Frontal cortex (tissue), 4 donors: ENCODE measurements at places on chromosomes 12 and 14. TPM values are rescaled to one million over a fixed set of nuclear protein-coding genes. Genes with fewer than 3 reads are reported as not detected.
A peak's percentile ranks its signal among the peaks of the same experiment; 100 is the strongest.

CRACR2A gene
- total RNA-seq = 0.82 TPM

STON2 gene
- 19.2 TPM for total RNA-seq

PLEKHD1 gene
- 0.41 TPM for total RNA-seq

RD3L gene
- not detected for total RNA-seq

LRFN5 gene
- 66.9 TPM for total RNA-seq

ANKS1B gene
- total RNA-seq = 329 TPM

PMCH gene
- 0.41 TPM for total RNA-seq

DNA sequence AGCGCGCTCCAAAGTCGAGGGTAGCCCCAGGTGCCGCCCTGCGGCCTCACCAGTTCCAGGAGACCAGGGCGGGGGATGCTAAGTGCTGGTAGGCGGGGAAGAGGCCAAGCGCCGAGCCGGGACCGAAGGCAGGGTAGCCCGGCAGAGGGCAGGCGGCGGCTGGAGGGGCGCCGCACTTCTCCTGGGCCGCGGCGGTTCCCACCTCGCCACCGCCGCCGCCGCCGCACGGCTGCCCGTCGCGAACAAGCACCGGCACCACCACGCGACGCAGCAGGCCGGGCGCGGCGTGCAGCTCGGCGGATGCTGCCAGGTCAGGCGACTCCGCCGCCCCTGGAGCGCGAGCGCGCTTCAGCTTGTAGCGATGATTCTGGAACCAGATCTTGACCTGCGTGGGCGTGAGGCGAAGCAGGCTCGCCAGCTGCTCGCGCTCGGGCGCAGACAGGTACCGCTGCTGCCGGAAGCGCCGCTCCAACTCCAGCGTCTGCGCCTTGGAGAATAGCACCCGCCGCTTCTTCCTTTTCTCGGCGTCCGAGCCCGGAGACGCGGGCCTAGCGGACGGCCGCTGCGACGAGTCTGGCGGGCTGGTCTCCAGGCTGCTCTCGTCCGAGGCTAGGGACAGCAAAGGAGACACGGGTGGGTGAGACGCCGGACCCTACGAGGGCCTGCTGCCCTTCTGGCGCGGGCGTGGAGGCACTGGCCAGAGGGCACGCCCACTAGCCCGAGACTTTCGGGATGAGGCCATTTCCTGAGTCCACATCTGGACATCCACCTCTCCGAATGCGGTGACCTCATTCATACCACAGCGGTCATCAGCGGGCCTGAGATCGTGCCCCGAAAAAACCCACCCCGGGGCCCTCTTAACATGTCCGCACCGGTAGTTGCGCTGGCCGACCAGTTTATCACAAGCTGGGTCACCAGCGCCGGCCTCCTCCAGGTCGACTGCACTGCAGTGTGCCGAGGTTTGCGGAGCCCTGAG, 1.3 kb downstream of the NKX2-8 start:
- DNase-seq = peak; percentile 47

DNA sequence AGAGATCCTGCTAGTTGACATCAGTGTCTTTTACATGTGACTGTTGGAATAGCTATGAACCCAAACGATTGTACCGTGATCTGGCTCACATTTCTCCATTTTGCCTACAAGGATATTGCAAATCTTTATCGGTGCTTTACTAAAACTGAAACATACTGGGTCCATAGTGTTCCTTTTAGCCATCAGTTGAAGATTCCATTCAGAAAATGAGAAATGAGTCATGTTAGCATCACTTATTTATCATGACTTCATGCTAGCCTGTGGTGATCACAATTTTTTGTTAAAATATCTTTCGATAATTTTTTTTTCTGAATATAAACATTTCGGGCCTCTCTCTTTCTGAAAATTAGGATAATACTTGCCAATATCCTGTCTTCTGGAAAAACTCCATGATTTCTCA, 210.3 kb downstream of the EGLN3 start:
- DNase-seq = no peak

DNA sequence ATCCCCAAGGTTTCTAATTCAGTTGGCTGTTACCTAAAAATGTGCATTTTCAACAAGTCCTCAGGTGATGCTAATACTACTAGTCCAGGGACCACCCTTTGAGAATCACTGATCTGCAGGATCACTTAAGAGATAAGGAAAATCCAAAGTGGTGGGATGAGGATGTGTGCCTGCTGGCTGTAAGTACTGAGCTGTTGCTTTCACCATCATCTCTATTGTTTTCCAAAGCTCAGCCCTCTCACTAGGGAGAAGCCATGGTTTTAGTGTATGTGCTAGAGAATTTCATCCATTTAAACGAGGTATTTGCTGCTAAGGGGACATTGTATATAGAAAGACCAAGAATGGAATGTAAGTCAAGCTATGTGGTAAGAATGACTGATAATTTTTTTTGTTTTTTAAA, 202.3 kb downstream of the KIF21A start:
- DNase-seq = no peak

DNA sequence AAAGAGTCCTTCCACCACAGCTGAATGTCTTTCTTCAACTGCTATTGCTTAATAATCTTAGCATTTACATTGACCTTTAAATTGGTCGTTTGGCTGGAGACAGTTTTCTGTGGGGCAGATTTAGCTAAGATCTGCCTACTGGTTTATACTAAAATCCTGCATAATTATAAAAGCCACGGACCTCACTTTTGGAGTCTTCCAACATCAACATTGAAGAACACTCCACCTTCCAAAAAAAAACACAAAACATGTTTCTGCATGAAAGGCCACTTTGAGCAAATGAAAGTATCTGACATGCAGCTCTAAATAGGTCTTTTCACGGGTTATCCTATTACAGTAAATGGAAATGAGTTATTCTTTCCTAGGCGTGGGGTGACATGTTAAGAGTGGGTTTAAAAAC, 57.0 kb upstream of the KRR1 start:
- no peak for DNase-seq

GRCh38 chr14:80356413-80356812, 145.1 kb upstream of the DIO2 start:
- no peak for DNase-seq

DNA sequence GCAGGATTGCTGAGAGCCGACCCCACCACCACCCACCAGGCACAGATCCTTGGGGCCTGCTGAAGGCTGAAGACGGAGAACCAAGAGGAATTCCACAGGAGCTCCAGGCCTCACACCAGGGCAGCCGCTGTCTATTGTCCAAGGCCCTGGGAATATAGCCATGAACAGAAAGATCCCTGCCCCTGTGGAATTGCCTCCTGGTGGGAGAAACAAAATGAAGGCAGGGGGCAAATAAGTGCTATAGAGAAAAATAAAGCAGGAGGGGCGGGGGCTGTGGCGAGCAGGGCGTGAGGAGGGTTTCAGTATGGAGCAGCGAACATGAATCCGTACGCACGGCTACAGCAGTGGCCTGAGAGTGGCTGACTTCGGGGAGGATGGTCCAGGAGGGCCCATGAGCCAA, 96.1 kb downstream of the EML1 start:
- DNase-seq = no peak

DNA sequence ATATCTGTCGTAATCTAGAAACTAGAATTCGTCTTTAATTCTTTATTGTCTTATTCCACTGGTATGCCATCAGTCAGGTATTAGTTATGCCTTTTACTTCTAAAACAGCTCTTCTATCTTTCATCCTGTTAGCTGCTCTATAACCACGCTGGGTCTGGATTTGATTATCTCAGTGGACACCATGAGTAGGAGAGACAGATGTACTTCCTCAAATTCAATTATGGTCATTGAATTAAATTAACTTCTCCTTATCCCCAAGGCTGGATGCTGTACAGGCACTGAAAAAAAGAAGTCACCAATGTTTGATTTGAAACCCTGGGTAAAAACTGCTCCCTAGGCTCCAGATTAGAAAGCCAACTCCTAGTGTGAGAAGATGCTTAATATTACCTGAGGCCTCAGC, 107.3 kb downstream of the PIK3C2G start:
- DNase-seq = no peak

DNA sequence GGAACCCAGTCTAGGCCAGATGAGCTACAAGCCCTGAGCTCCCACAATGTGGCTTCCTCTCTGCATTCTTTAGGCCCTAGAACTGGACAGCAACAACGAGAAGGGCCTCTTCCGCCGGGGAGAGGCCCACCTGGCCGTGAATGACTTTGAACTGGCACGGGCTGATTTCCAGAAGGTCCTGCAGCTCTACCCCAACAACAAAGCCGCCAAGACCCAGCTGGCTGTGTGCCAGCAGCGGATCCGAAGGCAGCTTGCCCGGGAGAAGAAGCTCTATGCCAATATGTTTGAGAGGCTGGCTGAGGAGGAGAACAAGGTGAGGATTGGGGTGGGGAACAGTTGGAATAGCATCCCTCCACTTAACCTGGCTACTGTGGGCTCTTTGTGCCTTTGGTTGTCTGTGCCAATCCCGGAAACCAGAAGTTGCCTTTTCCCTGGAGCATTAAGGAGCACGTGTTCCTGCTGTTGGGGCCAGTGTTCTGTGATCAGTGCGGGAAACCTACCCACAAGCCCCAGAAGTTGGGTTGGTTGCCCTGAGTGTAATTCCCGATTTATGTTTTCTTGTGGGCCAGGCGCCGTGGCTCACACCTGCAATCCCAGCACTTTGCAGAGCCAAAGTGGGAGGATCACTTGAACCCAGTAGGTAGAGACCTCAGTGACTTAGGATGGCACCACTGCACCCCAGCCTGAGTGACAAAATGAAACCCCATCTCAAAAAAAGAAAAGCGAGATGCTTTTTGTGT, 6.4 kb downstream of the FKBP4 start:
- DNase-seq = no peak

DNA sequence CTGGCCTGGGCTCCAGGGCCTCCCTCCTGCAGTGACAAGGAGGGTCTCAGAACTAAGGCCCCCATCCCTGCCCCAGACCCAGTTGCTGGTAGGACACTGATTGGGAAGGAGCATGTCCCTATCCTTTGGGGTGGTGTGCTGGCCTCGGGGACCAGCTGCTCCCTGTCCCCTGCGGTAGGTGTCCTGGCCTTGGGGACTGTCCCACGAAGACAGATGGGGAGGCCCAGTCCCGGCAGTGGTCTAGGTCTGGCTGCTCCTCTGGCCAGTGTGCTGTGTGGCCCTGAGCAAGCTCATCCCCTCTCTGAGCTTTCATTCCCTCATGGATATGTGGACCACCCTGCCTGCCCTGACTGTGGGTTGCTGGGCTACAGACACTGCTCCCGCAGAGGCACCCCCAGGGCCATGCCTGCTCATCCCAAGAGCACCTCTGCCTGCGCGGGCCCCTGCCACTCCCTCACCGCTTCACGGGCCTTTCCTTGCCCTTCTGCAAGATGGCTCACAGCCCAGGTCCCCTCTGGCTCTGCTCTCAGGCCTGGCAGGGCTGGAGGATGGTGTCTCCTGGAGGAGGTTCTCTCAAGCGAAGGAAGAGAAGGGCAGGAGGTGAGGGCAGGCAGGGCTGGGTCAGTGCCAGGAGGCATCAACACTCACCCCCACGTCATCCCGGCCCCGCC, 12.5 kb downstream of the AHNAK2 start:
- no peak for DNase-seq

DNA sequence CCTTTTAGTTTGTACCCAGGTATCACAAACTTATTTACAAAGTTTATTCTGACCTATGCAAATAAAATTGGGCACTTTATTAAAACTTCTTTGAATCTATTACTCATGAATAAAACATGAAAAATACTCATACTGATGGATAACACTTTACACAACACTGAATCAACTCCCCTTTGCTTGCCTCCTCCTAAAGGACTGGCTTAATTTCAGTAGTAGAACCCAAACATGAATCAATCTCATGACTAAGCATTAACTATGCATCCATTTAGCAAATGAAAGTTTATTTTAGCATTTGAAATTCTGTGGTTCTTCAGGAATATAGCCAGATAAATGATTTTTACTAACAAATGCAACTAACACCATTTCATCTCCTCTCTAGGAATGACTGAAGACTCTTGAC, 32.4 kb downstream of the DENND5B start:
- no peak for DNase-seq

- no peak for DNase-seq
Observed at GRCh38 chr14:35814371-35815005, 5.4 kb upstream of the RALGAPA1 start.
